Aorta (tissue), 5 donors: ENCODE measurements at places on chromosomes 7 and 10. TPM values are rescaled to one million over a fixed set of nuclear protein-coding genes. Genes with fewer than 3 reads are reported as not detected.

The CRCP gene
- total RNA-seq = 27.1 TPM

The ECHS1 gene
- 34.3 TPM for total RNA-seq

- DNase-seq = no peak
Observed at GRCh38 chr10:93612311-93612710, at the start of gene PDE6C. Gene PDE6C (plus strand): TSS chr10:93612537. CDS start chr10:93612726, 189 bp downstream.

The TLX1 gene
- total RNA-seq = not detected

DNA sequence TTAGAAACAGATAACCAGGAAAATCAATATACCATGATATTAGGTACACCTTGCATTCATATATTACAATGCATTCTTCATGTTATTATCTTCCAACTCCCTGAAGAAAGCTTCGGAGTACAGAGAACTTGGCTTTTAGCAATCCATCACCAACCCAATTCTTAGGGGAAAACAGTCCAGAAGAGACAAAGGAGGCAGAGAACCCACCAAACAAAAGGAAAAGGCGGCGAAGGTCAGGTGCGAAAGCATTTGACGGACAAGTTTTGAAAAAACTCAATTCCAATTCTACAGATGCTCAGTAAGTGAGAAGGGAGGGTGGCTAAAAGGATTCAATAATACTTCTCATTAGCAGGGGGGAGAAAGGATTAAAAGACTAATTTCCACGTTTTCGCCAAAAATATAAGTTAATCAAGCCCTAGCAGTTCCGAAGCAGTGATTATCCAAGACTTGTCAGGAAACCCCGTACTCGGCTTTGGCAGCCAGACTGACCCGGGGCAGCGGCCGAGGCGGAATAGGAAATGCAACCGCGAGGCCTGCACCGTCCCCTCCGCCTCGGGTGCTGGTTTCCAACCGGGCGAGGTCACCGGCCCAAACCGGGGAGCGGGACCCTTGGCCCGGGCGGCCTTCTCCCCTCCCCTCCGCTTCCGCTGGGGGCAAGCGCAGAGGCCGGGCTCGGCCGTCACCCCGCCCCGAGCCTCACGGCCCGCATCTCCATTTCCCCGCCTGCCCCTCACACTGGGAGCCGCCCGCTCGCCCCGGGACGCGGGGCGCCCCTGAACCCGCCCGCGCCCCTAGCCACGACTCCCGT lies 747 bp downstream of the GDI2 start:
- peak; percentile 66 for DNase-seq

The COL17A1 gene
- 0.87 TPM for total RNA-seq

DNA sequence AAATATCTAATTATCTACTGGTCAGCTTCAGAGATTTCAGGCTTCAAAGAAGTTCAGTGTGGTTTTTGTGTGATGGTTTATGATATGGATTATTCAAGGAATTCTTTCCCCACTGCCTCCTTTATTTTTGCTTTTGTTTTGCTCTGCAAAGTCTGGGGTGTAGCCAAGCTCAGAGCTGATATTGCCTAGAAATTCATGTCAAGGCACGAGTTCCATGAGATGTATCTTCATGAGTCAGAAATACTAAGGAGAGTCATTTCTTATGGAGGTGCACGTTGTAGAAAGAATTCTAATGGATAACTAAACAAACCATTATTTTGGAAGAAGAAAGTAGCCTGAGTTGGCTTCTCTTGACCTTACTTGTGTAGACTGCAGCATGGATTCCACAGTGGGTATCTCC lies 37.4 kb downstream of the VIM start:
- DNase-seq = no peak

DNA sequence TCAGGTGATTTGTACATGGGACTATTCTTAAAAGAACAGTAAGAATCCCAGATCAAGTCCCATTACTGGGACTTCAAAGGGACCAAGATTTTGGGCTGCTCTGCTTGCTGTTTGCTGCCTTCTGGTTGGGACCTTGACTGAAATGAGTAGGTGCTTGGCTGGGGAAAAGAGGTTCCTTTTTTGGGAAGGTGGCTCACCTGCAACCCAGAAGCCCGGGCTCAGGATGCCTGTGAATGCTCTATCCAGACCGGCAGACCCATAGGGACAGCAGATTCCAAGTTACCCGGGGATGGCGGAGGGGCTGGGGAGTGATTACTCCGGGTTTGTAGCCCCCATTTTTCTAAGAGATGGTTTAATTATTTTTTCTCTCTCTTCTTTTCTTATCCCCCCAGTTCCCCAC lies 104.0 kb downstream of the CPXM2 start:
- DNase-seq = no peak

- DNase-seq = no peak
Observed at GRCh38 chr7:157006829-157007469, 3.5 kb downstream of the MNX1 start.

GRCh38 chr7:155710031-155710430 lies 65.6 kb downstream of the RBM33 start:
- no peak for DNase-seq

DNA sequence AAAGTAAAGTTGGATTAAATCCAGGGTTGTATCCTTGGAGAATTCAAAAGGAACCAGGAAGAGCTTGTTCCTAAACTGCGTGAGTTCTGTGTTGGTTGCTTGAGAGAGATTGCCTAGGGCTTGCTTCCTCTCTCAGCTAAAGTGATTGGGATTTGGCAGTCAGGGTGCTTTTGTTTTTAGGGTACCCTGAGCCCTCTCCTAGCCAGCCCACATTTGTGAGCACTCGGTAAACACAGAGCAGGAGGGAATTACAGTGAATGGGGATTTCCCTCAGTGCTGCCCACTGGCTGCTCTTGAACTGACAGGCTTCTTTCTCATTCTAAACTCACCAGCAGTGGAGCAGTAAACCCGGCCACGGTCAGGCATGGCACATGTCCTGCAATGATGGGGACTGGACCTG lies 146.9 kb downstream of the TPST1 start:
- no peak for DNase-seq

GRCh38 chr7:134875867-134876266 lies 96.4 kb downstream of the CALD1 start:
- no peak for DNase-seq

DNA sequence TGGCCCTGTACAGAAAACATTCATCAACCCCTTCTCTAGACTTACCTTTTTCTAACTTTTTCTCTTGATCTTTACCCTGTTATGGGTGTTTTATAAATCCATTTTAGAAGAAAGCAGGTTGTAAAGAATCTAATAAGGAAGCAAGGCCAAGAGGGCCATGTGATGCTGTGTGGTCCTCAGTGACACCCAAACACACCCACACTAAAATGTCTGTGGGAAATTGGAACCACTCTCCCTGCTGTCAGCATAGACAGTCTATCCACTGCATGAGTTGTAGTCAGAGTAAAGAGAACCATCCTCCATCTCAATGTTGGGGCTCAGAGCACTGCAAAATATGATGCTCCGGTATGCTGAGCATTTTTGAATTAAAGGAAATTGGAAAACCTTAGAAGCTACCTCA lies 235.5 kb downstream of the SKIDA1 start:
- DNase-seq = no peak

The GJD4 gene
- total RNA-seq = not detected

GRCh38 chr10:80966326-80966986 lies 428.8 kb downstream of the SH2D4B start:
- DNase-seq = no peak

DNA sequence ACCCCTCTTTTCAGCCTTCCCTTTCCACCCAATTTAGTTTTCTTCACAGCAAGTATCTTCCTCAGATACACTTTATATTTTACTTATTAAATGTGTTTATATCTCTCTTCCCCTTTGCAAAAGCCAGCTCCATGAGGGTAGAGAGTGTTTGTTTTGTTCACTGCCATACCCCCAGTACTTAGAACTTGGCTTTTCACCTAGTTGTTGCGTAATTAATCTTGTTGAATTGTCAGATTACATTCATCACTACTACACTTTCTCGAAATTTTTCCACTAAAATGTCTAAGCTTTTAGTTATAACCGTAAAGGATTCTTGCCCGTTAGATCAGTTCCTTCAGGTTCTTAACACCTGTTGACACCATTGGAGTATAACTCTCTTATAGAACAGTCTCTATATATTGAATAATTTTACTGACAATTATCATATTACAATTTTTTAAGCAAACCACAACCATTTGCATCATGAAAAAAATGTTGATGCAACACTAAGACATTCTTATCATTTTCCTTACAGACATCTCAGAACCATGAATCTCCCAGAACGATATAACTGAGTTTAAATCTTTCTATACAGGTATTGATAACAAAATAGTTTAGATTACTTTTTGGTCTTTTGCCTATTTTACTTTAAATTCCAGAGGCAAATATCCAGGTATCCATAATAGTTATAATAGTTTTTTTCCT lies 29.9 kb downstream of the VWDE start:
- DNase-seq = no peak

GRCh38 chr10:26792758-26793495 lies 67.8 kb downstream of the ABI1 start:
- DNase-seq = no peak

The HKDC1 gene
- not detected for total RNA-seq

DNA sequence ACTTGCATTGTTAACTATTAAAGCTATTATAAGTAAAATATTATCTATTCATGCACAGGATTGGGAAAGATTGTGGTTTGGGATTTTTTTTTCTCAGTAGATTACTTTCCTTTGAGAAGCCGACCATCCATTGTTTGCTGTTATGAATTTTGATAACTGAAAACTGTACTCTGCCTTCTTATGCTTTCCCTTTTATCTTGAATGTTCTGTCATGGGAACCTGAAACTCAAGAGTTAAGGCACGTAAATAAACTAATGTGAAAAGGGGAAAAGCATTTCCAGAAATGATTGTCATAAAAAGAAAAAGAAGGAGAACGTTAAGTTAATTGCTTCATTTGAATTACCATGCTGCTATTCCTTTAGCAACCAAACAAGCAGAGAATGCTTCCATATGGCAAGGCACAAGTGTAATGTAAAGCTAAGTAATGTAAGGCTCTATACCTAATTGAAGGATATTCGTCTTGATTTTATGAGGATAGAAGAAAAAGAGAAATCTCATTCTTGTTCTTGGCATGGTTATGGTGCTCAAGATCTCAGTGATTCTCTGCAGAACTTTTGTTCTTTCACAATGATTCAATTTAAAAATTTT lies 370.8 kb downstream of the AUTS2 start:
- DNase-seq = no peak

The TAS2R5 gene
- 1.7 TPM for total RNA-seq

The CHRM2 gene
- total RNA-seq = not detected

DNA sequence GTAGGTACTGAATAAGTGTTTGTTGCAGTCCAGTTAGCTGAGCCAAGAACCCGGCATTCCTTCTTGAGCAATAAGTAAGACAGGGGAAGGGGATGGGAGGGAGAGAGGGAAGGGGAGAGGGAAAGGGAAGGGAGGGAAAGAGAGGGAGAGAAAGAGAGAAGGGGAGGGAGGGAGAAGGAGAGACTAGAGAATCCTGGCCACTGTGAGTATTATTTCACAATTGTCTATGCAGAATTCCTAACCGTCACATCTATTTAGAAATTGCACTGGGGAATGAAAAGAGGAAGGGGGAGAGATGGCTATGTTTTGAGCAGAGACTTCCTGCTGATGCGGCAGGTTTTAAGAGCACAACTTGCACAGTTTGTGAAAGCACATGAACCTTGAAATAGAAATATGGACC lies 251.4 kb upstream of the ZMIZ1 start:
- no peak for DNase-seq

The PIK3AP1 gene
- 10.1 TPM for total RNA-seq

DNA sequence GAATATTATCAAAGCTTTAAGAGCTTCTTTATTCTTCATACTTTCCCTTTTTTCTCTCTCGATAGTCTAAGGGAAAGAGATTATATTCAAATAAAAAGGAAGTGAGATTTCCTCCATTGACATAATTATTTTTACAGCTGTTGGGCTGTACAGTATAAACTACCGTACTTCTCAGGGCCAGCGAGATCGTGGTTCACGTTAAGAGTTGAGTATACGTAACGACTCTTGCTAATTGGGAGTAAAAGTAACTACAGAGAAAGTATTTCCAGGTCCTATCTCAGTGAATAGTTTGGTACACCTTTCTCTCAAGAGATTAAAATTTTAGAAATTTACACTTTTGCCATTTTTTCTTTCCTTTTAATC lies 57.8 kb downstream of the INPP5F start:
- DNase-seq = no peak
